Stimulated activated CD4-positive, alpha-beta T cell treated with anti-CD3 and anti-CD28 coated beads, Interleukin-2, amount 100 ng/mL, for 48 hours (primary cell): ENCODE measurements at places on chromosomes 16 and 17.

DNA sequence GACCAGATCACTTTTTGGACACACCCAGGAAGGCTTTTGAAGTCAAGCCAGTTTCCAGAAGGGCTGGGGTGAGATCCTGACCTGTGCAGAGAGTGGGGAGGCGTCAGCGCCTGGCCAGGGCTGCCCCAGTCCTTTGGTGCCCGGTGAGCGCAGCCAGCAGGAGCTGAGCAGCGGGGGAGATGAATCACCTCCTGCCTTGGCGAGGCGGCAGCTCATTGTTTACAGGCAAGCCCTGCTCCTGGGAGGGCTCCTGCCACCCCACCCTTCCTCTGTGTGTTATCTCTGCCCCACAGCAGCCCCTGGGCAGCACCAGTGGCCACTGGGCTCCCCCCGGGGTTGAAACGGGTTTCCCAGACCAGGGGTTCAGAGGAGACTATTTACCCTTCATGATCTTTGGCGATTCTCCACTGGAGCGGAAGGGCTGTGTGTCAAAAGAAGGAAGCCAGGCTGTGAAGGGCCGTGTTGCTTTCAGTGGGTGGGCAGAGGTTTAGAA, 14.1 kb upstream of the ITGB4 start:
- DNase-seq, result no peak

DNA sequence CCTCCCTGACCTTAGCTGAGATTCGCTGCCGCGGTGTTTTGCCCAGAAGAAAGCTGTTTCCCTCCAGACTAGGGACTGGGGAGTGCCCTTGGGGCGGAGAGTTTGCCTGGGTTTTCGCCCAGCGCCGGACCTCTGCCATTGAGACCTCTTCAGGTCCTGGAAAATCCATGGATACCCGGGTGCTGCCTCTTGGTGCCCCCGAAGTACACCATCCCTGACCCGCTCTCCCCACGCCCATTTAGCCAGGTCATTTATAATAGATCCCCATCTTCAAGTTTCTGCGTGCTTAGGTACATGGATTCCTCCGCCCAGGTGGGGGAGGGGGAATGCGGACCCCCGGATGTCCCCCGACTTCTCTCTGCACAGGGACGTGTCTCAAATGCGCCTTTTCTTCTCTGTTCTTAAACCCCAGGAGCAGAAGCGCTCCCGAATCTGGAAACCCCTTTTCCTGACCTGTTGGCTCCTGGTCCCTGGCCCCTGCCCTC, 15.0 kb upstream of the CBX8 start:
- DNase-seq, result no peak

- no peak for DNase-seq
Observed at GRCh38 chr16:50616386-50616785, 64.7 kb downstream of the SNX20 start.

- DNase-seq, result no peak
Observed at GRCh38 chr16:30745082-30745481, 3.1 kb upstream of the PHKG2 start.

GRCh38 chr17:35801583-35802224, 6.3 kb upstream of the MMP28 start:
- no peak for DNase-seq

DNA sequence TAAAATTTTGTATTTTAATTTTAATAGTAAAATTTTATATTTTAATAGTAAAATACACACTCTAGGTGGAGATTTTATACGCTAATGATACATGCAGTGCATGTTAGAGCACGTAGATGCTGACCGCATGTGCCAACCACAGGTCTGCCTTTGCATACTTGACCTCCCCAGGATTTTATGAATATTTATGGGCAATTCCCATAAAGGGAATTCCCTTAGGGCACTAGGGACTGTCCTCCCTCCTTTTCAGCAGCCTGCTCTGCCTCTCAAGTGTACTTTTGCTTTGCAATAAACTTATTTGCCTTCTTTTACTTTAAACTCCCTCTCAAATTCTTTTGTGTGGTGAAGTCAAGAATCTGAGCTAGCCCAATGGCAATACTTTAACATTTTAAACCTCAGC, 217.7 kb upstream of the CDH8 start:
- no peak for DNase-seq

- DNase-seq, result no peak
Observed at GRCh38 chr17:70319516-70319915, 150.2 kb downstream of the KCNJ2 start.

- DNase-seq, result no peak
Observed at GRCh38 chr17:74555427-74555940, 9.6 kb upstream of the CD300C start.

- no peak for DNase-seq
Observed at GRCh38 chr16:2713985-2714774, 5.8 kb downstream of the PRSS27 start.

DNA sequence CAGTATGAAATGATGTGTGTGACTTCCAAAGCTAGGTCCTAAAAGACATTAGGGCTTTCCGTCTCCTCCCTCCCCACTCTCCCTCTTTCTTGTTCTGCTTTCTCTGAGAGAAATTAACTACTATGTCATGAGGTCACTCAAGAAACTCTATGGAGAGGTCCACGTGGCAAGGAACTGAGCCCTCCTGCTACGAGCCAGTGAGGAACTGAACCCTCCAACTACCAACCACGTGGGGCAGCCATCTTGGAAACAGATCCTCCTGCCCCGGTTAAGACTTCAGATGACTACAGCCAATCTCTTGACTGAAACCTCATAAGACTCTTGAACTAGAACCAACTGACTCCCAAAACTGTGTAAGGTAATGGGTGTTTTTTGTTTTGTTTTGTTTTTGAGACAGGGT, 4.2 kb upstream of the ALOX15 start:
- no peak for DNase-seq

DNA sequence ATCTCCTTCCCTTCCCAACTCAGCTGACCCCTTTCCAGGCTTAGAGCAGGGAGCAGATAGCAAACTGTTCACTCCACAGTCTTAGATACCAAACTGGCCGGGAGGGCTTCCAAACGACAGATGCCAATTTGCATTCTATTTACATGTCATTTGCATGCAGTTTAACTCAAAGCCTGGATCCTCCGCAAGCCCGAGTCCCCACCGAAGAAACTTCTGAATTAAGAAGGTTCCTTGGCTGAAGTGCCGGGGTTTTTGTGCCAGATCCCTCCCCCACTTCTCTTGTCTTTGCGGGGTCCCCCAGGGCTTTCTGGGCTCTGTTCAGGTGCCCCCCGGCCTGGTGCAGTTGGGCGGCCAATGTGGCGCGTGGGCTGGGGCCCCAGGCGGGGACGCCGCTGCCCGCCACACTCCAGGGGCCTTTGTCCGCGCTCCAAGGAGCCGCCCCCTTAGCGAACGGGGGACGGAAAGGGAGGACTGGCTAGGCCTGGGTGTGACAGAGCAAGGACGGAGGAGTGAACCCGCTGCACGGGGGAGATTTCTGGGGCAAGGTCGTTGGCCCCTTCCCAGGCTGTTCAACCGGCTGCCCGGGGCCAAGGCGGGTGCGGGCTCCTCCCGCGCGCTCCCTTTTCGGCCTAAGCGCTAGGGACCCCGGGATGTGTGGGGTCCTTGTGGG, 1.2 kb downstream of the GPRC5B start:
- no peak for DNase-seq

GRCh38 chr16:88065747-88066142, 114.5 kb downstream of the BANP start:
- no peak for DNase-seq

DNA sequence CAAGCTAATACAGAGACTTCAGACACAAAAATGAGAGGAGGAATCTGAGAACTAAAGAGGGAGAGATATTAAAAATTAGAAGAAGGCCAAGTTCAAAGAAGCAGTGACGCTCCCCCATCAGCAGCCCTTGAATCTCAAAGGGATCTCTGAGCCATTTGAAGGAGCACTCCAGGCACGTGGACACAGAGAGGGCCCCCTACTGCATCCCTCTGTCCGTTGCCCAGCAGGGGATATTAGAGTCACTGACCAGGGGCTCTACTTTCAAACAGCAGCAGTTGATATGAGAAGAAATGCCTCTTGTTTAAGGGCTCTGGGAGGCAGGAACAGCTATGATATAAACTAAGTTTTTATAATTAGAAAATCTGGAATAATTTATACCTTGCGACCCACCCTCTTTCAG, 479.0 kb upstream of the SALL1 start:
- DNase-seq, result no peak

- no peak for DNase-seq
Observed at GRCh38 chr16:84390131-84390785, 21.9 kb downstream of the ATP2C2 start.

DNA sequence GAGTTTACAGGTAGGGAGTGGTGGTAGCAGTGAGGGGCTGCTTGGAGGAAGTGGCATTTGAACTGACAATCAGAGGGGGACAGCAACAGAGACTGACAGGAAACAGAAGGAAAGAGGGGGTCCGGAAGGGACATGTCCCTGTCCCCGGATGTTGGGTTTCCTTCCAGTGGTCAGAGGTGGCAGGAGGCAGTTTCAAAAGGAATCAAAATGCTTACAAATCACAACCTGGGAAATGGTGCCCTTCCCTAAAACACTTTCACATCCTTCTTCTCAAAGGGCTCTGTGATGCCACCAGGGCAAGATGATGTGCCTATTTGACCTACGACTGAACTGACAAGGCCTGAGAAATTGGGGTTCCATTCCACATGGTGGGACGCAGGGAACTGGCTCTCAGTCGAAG, 19.7 kb downstream of the ADGRG1 start:
- DNase-seq, result no peak

DNA sequence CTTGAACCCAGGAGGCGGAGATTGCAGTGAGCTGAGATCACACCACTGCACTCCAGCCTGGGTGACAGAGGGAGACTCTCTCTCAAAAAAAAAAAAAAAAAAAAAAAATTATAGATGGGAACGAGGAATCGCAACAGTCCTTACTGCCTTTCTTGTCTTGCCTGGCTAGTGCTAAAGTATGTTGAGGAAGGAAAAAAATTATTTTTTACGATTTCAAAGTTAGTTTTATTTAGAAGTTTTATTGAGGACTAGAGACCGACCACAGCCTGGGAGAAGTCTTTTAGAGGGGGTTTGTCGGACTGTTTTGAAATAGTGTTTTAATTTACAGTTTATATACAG, 15.8 kb upstream of the DNAH17 start:
- DNase-seq, result no peak

GRCh38 chr17:68621065-68621464, 19.9 kb upstream of the FAM20A start:
- no peak for DNase-seq

DNA sequence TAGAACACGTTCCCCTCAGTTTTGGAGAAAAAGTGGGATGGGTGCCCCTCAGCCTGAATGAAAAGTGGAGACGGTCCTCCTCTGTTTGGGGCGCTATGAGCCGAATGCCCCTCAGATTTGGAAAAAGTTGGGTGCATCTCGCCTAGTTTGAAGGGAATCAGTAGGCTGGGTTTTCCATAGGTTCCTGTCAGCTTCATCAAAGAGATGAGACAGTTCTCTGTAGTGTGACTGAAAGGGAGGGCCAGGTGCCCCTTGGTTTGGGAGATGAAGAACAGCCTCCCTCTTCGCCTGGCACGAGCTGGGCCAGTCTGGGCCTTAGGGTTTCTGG, 742 bp upstream of the SLC9A5 start:
- DNase-seq, result no peak

GRCh38 chr16:68364561-68364998, 53.8 kb downstream of the PRMT7 start:
- no peak for DNase-seq

- no peak for DNase-seq
Observed at GRCh38 chr17:79543531-79543930, 67.3 kb downstream of the RBFOX3 start.

DNA sequence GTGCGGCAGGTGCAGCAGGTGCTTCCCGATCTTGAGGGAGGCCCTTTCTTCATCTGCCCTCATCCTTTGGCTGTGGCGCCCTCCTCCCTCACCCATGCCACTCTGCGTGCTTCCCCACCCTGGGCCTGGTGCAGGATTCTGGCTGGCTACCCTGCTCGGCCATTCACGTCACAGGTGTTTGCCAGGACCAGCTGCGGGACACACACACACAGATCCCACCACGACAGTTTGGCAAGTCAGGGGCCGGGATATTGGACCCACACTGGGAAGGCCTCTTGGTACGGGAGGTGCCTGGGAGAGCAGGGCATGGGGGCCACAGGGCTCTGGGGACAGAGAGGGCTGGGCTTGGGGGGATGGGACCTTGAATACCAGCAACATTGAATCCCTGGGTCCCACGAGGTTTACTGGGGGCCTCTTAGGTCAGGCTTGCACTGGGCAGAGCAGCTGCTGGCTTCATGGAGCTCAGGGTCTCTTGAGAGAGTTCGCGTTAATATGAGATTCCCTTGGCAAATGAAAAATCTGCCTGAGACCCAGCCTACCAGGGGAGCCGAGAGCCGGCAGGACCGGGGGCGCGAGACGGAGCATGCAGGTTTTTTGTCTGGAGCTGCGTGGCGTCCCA, 15.1 kb downstream of the ADCY7 start:
- DNase-seq, result no peak

DNA sequence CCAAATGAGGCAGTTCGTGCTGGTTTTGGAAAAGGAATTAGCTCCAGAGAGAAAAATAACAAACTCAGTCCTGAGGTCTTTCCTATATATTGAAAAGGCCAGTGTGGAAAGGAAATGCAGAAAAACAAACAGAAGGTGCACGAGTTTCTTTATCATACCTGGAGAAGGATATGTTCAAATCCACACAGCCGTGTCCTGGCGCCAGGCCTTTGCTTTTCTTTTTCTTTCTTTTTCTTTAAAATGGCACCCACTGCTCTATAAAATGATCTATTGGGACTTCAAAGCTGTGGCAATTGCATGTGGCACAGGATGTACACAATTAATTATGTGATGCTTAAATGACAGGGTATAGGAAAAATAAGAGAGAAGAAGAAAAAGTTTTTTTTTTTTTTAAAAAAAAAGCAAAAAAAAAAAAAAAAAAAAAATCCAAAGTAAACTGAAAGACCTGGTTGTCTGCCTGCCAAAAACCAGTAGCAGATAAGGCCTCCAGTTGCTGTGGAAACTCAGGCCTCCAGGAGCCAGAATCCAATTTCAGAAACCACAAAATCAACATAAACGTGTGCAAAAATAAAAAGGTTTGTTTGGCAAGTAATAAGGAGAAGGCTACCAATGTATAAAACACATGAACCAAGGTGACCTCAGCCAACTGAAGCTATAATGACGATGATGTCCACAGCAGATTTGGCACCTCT, 957.6 kb upstream of the SOX9 start:
- no peak for DNase-seq

GRCh38 chr16:52976539-52977167, 76.0 kb downstream of the CHD9NB start:
- DNase-seq, result no peak

GRCh38 chr16:51500306-51500705, 349.2 kb upstream of the SALL1 start:
- DNase-seq, result no peak

DNA sequence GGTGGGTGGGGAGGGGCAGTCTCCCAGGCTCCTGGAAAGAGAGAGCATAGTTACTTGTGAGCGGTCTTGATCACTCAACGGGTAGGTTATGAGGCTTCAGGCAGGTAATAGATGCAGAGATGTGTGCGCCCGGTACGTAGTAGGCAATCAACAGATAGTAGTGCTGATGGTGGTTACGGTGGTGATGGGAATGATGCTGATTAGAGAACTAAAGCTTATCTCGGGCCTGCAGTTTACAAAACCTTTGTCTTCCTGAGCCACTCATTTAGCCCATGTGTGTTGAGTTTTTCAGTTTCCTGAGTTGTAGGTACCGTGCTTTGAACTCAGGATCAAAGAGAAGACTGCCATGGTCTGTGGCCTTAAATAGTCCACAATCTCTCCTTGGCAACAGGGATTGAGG, 401.0 kb downstream of the SNX29 start:
- no peak for DNase-seq
